A549 treated with GW870086 at 1 μM for 4 hours (cell line): ENCODE measurements at places on chromosomes 2 and 18. TPM values are rescaled to one million over a fixed set of nuclear protein-coding genes. Genes with fewer than 3 reads are reported as not detected.

KDSR gene
- total RNA-seq = 35.0 to 41.7 TPM (median 37.8 TPM) in 5 replicates

UGT1A8 gene
- 0.07 to 0.28 TPM in 2 of 5 replicates, not detected in the others for total RNA-seq

GALNT5 gene
- total RNA-seq = 2.5 to 2.6 TPM (median 2.6 TPM) in 5 replicates

REEP1 gene
- total RNA-seq = 0.77 to 1.1 TPM (median 1.1 TPM) in 5 replicates

CRYGD gene
- not detected in 5 replicates for total RNA-seq

ADRA2B gene
- total RNA-seq = 0.03 to 0.13 TPM (median 0.08 TPM) in 5 replicates
